AG09319 (cell line): ENCODE measurements at places on chromosomes 5 and 9.
A peak's percentile ranks its signal among the peaks of the same experiment; 100 is the strongest.

DNA sequence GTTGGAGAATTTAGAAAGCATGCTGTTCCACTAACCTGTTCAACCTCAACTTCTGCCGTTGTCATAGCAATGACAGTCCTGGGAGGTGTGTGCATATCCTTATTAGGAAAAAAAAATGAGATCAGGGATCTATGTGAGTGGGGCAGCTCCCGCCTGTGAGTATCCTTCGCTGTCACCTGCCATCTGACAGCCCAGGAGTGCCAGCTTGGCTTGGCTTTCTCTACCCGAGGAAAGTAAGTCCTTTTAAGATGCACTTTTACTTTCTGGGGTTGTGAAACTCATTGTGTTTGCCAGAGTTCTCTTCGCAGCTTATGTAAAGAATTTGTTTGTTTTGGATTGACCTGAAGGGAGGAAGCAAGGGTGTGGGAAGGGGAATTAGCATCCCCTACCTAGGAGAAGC is 21.8 kb downstream of the PCDHAC2 start:
- DNase-seq, result no peak

DNA sequence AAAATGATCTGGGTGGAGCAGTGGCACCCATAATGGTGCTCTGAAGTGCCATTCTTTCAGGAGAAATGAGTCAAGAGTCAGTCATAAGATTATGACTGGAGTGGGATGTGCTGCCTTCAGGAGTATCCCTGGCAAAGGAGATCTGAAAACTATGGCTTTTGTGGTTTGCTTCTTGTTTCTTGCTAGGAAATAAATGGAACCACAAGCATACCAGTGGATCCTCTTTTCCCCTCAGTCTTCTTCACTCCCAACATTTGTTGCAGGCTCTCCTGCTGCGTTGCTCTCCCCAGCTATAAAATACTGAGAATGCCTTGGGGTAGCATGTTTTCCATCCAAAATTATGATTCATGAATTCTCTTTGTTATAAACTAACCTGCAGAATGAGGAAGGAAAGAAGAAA is 199.1 kb downstream of the NNT start:
- DNase-seq, result no peak

DNA sequence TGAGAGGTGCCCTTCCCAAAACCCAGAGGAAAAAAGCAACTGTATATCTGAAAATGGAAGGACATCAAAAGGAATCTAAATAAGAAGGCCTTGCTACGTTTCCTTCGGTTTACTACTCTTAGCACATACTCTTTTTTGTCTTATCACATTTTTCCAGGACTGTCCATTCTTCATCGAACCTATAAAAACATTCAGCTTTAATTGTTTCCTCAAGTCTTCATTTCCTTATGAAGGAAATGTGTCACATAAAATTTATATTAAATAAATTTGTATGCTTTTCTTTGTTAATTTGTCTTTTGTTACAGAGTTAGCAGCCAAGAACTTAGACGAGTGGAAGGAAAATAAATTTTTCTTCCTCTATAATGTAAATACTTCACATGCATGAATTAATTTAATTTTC is 255.0 kb downstream of the BNC2 start:
- DNase-seq, result no peak

GRCh38 chr5:67141644-67142043 is 55.0 kb downstream of the CD180 start:
- no peak for DNase-seq

- no peak for DNase-seq
Measured at GRCh38 chr5:153835891-153836515, 202.7 kb downstream of the FAM114A2 start.

- DNase-seq, result no peak
Measured at GRCh38 chr5:74938250-74938933, 72.2 kb upstream of the FAM169A start.

DNA sequence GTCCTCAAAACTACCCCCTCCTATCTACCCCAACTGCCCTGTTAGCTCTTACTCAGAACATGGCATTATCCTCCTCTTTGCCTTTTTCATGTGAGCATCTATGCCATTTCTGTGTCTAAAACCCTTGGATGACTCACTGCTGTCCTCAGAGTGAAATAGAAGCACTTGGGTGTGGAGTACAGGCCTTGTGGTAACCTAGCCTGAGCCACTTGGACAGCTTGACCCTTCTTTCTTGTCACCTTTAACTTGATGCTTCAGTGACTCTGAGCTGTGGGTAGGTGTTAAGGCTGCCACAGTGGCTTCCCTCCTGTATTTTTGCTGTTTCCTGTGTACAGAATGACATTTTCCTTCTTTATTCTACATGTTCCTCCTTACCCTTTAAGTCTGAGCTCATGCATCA is 391.4 kb downstream of the SH3GL2 start:
- no peak for DNase-seq

- no peak for DNase-seq
Measured at GRCh38 chr9:109880276-109881169, 100.5 kb downstream of the PALM2AKAP2 start.

DNA sequence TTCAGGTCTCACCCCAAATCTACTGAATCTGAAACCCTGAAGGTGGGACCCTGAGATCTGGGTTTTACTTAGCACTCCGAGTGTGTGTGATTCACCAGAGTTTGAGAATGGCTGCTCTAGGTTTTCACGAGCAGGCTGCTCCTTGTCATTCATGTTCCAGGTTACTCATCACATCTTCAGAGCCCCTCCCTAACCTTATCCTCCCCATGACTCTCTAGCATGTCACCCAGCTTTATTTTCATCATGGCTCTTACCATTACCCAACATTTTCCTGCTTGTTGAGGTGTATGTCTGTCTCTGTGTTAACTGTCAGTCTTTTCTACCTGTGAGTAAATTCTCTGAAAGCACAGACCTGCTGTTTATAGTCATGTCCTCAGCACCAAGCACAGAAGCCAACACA is 319.2 kb downstream of the NSG2 start:
- DNase-seq, result no peak

GRCh38 chr9:11158676-11159075 is 545.9 kb upstream of the PTPRD start:
- no peak for DNase-seq

- no peak for DNase-seq
Measured at GRCh38 chr5:137176126-137176525, 323.0 kb downstream of the SPOCK1 start.

DNA sequence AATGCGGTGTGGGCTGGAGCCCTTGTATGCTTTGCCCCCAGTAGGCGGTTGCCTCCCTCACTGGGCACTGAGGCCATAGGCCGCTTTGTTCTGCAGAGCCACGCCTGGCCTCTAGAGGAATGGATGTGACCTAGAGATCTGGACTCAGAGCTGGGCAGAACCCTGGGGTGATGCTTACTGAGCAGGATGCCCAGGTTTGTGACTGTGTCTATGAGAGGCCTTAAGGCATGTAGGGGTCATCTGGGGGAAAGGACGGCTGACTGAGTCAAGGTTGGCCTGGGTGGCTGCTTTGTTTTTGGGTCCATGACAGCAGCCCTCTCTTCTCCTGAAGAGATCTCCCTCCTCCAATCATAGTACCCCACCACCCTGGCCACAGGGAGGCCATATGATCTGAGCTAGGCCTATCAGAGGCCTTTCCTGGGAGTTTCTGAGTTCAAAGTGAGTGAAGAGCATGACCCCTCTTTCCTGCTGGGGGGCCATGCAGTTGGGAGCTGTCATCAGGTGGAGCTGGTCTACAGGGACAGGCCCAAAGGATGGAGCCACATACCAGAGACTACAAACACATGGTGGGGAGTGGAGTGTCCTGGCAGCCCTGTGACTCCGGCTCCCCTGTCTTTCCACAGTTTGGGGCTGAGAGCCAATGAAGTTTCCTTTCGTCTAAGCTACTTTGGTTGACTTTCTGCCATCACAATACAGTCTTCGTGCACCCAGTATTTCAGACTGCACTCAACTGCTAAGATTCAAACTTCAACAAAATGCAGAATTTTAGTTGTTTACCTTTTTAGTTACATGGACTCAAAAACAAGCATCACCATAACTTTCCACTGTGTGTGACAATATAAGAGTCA is 165.4 kb downstream of the AUH start:
- no peak for DNase-seq

DNA sequence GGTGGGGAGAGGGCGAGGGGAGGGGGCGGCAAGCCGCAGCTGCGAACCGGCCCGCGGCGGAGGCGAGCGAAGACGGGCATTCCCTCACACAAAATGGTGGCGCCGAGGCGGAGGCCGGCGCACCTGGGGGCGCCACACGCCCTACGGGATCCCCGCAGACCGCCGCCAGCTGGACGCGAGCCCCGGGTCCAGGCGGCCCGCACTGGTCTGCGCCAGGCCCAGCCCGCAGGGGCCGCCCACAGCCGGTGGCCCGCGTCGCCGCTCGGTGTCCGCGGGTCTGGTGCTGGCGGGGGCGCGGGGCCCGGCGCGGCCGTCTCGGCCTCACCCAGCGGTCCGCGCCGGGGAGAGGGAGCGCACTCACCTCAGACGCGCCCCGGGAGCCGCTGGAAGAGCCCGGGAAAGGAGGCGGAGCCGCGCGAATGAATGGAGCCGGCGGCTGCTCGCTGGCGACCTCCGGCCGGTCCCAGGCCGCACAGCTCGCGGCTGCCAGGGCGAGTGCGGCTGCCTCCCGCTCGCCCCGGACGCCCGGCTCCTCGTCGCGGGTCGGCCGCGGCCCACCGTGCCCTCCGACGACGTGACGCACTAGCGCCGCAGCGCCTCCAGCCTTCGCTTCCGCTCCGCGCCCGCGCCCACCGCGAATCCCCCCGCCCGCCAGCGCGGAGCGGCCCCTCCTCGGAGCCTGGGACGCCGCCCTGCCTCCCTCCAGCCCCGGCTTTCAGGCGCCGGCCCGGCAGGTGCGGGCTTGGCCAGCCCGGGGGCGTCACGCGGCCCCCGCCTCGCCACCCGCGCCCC is at the start of gene FAM169A:
FAM169A (minus strand) TSS at position 584 of the 792 bp plus-strand sequence. CDS start 24,711 bp downstream, outside the sequence.
- no peak for DNase-seq

GRCh38 chr9:123609844-123610243 is 253.8 kb downstream of the CRB2 start:
- no peak for DNase-seq

GRCh38 chr5:2165203-2165602 is 282.5 kb upstream of the IRX4 start:
- DNase-seq, result no peak

DNA sequence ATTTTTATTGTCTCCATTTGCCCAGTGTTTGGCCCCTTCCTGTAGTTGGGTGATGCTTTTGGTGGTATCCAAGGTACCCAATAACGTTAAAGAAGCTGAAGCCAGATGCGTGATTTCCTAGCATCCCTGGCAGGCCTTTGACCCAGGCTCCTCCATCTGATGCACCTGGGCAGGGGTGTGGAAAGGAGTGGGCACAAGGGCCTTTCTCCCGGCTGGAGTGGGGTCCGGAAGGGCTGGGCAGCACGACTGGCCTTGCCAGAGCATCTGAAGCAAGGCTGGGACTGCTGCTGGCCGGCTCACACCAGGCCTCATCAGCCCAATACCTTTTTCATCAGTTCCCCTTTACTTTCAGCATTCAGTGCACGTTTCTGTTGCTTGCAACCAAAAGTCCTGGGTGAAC is 220.2 kb downstream of the FANCC start:
- no peak for DNase-seq

DNA sequence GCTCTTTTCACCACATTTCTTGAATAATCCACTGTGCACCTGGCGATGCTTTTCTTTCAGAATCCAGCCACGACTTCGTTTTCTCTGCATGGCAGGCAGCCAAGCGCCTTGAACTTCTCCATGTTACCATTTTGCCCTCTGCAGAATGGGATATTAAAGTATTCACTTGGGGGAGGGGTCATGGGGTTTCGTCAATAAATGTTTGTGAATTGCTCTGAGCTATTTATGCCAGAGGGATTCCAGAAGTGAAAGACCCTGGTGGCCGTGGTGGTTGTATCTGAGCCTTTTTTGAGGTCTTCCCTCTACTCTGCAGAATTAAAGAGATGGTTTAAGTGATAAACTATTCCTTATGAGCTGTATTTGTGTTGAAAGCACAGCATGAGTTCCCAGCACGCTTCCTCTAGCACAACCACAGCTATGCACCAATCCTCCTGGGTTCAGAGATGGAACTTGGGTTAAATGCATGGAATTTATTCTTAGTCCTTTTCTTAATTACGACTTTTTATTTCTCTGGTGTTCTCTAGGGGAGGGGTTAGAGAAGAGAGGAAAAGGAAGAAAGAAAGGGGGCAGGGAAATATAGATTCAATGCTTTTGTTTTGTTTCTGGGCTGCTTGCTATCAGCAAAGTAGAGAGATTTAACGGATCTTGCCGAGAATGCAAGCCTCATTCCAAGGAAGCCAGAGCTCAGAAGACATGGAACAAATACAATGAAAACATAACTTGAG is 478.2 kb upstream of the TNC start:
- peak; percentile 95 for DNase-seq

DNA sequence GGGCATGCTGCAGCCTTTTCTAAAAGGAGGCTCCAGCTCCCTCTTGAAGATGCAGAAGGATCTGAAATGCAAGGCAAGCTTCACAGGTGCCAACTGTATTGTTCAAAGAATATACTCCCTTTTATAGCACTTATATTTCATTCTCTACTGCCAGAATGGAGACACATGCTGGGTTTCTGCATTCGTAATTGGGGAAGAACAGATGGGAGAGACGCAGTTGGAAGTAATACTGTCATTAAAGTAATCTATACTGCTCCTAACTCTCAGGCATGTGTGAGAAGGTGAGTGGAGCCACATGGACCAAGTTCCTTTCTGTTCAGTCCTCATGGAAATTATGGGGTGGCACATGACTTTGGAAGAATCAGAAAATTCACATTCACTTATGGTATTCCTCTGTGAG is 226.4 kb downstream of the TRIM32 start:
- DNase-seq, result no peak

DNA sequence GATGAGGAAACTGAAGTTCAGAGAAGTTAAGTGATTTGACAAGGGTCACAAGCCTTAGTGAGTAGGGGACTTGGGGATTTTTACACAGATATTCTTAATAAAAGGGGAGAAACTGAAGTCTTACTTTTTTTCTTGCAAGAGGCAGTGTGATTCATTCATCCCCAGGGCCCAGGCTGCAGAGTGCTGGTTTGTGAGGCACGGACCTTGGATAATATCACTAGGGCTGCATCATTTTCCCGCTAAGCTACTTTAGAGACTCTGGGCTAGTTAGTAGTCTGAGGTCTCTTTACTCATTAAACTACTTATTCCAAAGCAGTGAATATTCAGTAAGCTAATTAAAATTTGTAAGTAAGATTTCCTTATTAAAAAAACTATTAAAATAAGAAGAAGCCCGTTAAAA is 195.0 kb downstream of the PBX3 start:
- DNase-seq, result no peak

- DNase-seq, result no peak
Measured at GRCh38 chr9:128651798-128652197, 4.8 kb downstream of the DYNC2I2 start.
